HFFc6 (cell line): ENCODE measurements at places on chromosomes 6 and 20. TPM values are rescaled to one million over a fixed set of nuclear protein-coding genes. Genes with fewer than 3 reads are reported as not detected.
A peak's percentile ranks its signal among the peaks of the same experiment; 100 is the strongest.

The IRF4 gene
- not detected in 3 replicates for total RNA-seq

The SERPINB6 gene
- total RNA-seq: 112 to 135 TPM (median 124 TPM) in 3 replicates

The TRIM40 gene
- total RNA-seq: not detected in 2 replicates

The MROH8 gene
- 0.94 to 2.1 TPM (median 1.7 TPM) in 3 replicates for total RNA-seq

DNA sequence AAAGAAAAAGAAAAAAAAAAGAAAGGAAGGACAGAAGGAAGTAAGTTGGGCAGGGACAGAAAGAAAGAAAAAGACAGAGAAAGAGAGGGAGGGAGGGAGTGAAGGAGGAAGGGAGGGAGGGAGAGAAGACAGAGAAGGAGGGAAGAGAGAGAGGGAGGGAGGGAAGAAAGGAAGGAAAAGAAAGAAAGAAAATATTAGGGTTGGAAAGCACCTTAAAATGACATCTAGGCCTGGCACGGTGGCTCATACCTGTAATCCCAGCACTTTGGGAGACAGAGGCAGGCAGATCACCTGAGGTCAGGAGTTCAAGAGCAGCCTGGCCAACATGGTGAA is 33.2 kb downstream of the FASTKD5 start:
- H3K27me3 ChIP-seq: peaks cover 2% of the 10 kb centered on the region; the same call in 1 of the 2 replicates
- peaks cover 10% of the 10 kb centered on the region for H3K4me1 ChIP-seq
- no peak overlapping the region for H3K27ac ChIP-seq
- no peak for DNase-seq

DNA sequence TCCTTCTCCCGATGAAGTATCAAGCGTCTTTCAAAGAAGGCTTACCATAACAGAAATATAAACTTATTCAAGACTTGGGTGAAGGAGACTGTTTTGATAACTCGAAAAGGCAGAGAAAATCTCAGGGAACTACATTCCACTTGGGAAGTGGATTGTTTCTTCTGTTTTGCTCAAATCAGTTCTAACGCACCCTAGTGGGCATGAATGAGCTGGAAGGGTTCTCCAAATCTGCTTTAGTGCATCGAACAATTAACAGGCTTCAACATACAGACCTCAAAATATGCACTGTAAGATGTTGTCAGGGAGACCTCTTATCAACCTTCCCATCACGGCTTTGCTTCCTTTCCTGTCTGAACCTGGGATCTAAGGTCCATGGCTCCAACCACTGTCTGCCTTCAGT is 392.5 kb downstream of the CD83 start:
- no peak for DNase-seq
- H3K27ac ChIP-seq: no peak overlapping the region
- H3K36me3 ChIP-seq: no peaks in the 10 kb centered on the region
- peaks cover 10% of the 10 kb centered on the region for H3K27me3 ChIP-seq
- no peaks in the 10 kb centered on the region for H3K4me1 ChIP-seq

- no peaks in the 10 kb centered on the region for H3K27me3 ChIP-seq
- H3K4me1 ChIP-seq: peaks cover 56% of the 10 kb centered on the region
- peak; percentile 63 for DNase-seq
- H3K4me3 ChIP-seq: peak overlapping the region; percentile 79
Observed at GRCh38 chr6:3797231-3798054, 45.9 kb upstream of the PXDC1 start.

DNA sequence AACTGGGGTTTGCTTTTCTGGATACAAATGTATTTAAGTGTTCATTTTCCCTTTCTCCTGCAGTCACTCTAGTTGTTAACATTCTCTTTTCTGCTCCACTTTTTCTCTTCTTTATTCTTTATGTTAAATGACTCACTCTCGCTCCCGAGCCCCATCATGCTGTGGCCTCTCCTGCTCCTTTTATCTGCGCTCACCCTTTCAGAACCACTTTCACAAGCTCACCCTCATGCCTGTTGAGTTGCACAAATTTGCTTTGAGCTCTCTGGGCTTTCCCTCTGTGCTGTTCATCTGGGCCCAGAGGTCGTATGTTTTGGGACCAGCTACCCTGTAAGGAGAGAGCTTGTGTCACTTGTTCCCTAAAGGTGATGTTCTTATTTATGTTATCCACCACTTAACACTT is 98.1 kb upstream of the ASCC3 start:
- no peaks in the 10 kb centered on the region for H3K4me1 ChIP-seq
- H3K27me3 ChIP-seq: no peaks in the 10 kb centered on the region; the same call in 1 of the 2 replicates
- no peak overlapping the region for H3K27ac ChIP-seq
- H3K36me3 ChIP-seq: no peaks in the 10 kb centered on the region
- H3K4me3 ChIP-seq: no peak overlapping the region
- no peak for DNase-seq

GRCh38 chr20:23396950-23397627 is 24.2 kb downstream of the NAPB start:
- H3K4me3 ChIP-seq: no peak overlapping the region
- H3K27ac ChIP-seq: peak overlapping the region; percentile 87; the same call in 1 of the 2 replicates
- H3K36me3 ChIP-seq: peaks cover 26% of the 10 kb centered on the region
- no peak for DNase-seq
- H3K4me1 ChIP-seq: peaks cover 41% of the 10 kb centered on the region
- H3K27me3 ChIP-seq: no peaks in the 10 kb centered on the region; the same call in 1 of the 2 replicates
